GM19239 (cell line): ENCODE measurements at places on chromosomes 5 and 9.

DNA sequence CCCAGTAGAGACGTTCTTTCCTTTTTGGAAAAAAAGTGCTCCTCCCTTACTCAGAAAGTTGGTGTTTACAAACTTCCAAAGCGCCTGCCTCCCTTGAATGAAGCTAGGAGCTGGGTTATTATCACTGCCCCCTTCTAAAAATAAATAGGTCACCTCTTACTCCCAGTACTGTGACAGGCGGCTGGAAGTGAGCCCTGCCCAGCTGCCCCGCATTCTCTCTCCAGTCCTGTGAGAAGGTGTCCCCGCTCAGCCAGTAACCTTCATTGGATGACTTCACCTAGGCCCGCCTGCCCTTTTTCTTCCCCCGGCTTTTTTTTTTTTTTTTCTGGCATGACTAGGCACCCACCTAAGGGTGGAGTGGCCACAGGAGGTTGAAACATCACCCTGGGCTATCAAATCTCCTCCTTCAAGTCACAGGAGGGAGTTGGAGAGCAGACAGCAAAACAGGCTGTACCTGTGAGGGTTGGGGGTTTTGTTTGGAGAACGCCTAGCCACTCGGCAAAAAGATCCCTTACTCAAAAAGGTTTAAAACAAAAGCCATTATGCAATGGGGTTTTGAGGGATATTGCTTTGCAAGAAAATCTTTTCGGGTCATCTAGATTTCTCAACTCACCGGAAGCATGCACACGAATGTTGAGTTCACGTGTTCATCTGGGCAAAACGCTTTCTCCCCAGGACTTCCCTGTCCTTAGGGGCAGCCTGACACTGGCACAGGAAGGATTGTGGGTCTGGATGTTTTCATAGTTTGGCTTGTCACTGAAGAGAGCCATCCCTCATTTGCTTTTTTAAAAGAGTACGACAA is 43.3 kb upstream of the ZNF622 start:
- DNase-seq: no peak

GRCh38 chr5:56279979-56280378 is 46.8 kb upstream of the ANKRD55 start:
- no peak for DNase-seq

- no peak for DNase-seq
These were observed 2.5 kb downstream of the TLE1 start for GRCh38 chr9:81686614-81687520.

DNA sequence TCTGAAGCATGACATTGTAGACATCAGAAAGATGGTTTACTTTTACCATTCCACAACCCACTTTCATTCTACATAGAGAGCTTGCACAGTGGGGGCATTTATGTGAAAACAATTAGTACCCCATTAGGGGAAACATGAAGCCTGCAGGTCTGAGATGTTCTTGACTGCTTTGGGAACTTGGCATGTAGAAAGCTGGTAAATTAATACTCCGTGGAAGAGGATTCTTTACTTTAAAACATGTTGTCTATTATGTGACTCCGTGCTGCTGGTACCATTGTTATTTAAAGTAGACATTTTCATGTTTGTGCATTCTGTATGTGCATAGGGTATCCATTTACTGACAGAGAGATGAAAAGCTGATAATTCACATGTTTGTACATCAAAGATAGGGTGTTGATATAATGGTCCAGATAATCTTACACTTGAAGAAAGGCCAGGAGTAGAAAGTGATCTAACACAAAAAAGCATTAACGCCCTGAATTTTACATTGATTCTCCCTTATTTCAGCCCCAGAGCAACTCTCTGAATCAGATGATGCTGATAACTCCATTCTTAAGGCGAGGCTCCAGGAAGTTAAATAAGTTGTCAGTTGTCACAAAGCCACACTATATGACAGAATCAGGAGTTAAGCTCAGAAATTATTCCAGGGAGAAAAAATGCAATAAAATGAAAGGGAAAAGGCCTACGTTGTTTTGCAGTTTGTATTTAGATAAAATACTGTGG is 50.1 kb upstream of the CD180 start:
- no peak for DNase-seq

DNA sequence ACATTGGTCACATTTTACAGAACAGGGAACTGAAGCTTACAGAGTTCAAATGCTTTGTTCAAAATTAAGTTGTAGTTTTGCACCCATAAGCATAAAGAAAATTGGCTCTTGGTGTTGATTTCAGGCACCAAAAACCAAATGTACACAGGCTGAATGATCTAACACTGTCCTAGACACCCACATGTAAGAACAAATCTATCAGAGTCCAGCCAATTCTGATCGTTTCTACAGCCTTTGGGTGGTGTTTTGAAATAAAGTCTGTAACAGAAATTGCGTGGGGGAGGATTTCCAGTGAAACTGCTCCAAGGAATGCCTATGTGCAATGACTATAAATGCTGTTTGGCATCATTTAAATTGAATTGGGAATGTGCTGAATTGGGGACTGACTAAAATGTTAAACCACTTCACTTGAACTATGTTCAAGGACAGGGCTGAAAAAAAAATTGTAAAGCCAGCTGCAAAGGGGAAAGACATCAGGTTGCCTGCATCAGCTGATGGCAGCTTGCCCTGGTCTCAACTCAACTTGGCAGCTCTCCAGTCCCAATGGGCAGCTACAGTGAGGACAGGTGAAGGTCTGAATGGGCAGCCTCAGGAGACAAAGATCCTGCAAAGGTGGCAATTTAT is 92.2 kb upstream of the TRPC7 start:
- DNase-seq: no peak

GRCh38 chr9:83569326-83569725 is 31.1 kb upstream of the FRMD3 start:
- DNase-seq: no peak

DNA sequence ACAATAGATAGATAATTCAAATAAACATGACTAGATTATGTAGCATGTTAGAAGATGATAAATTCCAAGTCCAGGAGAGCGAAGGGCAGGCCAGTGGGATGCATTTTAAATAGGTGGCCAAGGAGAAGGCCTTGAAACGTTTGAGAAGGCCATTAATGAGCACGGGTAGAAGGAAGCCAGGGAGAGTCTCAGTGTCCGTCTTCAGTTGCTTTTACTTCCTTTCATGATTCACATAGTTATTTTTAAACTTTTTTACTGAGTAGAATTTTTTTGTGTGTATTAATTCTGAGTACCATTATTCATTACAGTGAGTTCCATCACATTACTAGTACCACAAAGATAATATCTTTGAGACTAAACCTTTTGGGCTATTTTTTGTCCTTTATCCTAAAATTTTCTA is 259.2 kb downstream of the ARRDC3 start:
- DNase-seq: no peak

DNA sequence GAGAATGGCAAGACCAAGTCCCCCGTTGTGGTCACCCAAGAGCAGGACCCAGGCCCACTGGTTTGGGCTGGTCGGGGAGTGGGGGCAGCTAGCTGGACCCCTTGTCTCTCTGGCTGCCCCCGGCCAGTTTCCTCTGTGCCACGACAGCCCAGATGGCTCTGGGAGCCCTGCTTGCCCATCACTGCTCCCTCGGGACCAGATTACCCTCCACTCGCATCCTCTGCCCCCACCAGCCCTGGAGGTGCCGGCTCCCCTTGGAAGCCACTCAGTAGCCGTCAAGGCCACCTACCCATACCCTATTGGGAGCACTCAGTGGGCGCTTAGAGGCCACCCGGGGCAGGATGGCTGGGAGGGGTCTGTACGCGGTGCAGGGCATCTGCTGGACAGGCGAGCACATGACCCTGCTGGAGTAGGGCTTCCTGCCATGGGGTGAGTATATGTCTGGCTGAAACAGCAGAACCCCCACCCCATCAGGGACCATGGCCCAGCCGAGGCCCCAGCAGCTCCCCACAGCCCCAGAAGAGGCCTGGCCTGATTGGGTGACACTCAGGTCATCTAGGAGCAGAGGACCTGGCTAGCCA is 70.0 kb downstream of the ZNF354C start:
- DNase-seq: no peak

DNA sequence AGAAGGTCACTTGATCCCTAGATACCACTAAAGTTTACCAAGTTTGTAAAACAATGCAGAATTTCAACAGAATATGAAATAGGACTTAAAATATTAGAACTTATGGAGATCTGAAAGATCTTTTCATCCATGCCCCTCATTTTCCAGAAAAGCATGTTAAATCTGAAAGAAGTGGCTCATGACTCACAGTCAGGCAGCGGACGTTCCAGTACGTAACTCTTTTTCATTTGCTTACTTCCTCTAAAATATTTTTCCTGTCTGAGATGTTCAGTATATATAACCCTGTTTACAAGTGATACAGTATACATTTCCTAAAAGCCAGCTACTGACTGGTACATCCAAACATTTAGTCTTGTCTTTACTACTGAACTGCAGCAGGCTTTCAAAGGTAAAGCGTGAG is 22.3 kb downstream of the FBXW2 start:
- DNase-seq: no peak

DNA sequence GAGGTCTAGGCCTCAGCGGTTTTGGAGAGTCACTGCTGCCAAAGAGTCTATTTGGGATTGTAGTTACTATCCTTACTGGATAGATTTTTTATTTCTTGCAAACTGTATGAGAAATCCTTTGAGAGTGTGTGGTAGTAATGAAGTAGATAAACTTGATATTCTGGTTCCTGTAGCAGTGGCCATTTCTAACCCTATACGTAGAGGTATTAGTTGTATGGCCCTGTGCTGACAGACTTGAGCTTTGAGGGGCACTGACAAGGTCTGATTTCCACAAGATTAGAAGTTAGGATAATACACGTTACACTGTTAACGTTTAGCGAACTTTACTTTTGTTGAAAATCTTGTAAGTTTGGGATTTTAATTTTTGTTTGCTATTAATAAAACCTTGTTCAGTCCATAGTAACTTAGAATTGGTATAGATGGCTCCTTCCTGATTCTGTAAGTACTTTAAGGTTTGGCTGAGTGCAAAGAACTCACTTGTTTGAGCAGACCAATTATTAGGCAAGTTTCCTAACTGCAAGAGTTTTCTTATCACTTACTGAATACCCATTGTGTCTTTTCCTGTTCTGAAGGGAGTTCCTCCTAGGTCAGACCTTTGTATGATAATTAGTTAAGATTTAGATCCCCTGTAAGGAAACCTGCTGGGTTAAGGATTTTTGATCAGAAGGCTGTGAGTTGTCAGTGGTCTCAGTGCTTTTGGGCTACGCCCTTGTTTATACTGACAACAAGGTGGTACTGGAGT is 31.4 kb downstream of the GCNT1 start:
- DNase-seq: no peak

DNA sequence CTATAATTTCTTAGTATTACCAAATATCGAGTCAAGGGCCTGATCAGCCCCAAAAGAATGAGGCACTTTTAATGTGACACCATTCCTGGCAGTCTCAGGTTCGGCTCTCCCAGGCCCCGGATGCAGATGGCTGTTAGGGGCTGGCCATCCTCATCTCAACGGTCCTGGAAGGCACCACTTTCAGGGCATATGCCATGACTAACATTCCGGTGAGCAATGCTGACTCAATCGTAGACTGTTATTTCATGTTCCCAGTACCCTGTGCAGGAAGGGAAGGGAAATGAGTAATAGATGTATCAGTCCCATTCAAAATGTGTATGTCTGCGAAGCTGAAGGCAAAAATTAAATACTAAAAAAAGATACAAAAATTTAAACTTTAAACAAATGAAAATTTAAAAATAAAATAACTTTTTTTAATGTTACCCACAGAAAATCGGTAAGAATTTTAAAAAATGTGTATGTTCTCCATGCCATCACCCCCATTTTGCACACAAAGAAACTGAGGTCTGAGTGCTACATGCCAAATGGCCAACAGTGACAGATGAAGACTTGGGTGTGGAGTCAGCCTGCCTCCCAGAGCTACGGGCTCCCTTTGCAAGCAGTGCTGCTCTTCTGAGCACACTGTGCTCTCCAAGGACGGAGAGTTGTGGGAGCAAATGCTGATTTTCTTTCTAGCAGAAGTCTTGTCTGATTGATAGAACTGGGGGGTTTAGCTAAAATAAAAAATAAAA is 79.0 kb downstream of the GLDC start:
- no peak for DNase-seq

- DNase-seq: no peak
These were observed 3.3 kb upstream of the OR2V1 start for GRCh38 chr5:181134259-181134658.

DNA sequence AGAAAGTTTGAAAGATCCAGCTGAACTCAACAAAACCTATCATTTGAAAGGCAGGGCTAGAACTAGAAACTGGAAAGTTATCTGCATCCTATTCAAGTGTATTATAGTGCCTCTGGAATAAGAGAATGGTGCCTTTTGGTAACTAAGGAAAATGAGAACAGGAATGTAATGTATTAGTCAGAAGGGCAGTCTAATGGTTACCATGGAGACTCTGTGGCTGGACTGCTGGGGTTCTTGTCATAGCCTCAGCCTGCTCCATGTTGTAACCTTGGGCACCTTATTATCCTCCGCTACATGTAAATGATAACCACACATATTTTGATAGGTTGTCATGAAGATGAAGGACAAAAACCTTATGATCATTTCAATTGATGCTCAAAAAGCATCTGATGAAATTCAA is 24.6 kb upstream of the IFNB1 start:
- no peak for DNase-seq

GRCh38 chr9:98900725-98901124 is 43.0 kb upstream of the COL15A1 start:
- no peak for DNase-seq

- no peak for DNase-seq
These were observed 51.4 kb downstream of the ALDH7A1 start for GRCh38 chr5:126543660-126544059.

DNA sequence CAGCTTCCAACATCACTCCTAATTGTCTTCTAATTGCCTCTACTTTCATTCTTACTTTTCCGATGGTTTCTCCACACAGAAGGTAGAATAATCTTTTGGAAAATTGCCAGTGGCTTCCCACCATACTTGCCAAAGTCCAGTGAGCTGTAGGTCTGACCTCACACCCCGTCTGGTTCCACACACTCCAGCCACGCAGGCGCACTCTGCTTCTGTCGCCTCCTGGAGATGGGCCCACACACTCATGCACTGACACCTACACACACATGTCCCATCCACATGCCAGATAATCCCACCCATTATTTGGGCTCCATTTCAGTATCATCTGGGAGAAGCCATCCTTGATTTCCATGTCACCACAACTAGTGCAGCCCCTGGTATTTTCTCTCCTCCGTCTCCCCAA is 12.7 kb downstream of the SHC3 start:
- DNase-seq: no peak

- no peak for DNase-seq
These were observed 74.2 kb downstream of the WWC1 start for GRCh38 chr5:168365581-168366081.

DNA sequence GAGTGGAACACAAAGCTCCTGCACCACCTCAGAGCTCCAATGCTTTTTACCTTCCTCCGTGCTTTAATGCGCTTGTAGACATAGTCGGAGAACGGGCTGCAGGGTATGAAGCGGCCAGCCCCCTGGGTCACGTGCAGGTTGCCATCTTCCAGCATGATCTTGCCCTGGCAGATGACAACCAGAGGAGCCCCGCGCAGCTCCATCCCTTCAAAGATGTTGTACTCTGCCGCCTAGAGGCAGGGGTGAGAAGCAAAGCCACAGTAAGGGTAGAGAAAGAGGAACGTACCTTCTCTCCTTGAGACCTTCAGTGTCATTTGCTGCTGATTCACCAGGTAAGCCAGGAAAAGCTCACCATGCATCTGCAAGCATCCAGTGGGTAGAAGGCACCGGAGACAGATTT is 112.3 kb downstream of the DPYSL3 start:
- no peak for DNase-seq
